ENCODE measurements at places on chromosomes 5 and 9.

DNA sequence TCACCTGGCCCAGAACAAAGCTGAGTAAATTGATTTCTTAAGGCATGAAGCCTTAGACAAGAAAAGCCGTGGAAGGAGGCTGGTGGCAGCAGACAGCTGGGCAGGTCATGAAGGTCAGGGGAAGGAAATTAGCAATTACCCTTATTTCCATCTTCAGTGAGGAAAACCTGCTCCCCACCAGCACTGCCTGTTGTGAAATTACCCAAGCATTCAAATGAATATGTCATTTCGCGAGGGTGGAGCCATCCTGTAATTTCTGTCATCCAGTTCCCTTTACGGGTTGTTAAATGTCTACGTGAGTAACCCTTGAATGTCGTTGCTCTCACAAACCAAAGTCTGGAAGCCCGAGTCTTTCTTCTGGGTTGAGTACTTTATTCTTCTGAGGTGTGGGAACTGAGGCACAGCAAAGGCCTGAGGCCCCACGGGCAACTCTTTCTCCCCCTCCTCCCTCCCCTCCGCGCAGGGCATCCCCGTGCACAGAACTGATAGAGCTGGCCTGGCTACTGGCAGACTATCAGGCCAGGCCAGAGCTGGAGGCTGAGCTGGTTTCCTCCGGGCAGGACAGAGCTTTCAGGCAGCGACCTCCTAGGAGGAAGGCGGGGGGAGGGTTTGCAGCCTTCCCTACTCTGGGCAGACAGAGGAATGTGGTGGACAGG, 22.0 kb upstream of the AK3 start:
- no peak for DNase-seq

GRCh38 chr5:10201223-10201868, 48.3 kb downstream of the ATPSCKMT start:
- no peak for DNase-seq

DNA sequence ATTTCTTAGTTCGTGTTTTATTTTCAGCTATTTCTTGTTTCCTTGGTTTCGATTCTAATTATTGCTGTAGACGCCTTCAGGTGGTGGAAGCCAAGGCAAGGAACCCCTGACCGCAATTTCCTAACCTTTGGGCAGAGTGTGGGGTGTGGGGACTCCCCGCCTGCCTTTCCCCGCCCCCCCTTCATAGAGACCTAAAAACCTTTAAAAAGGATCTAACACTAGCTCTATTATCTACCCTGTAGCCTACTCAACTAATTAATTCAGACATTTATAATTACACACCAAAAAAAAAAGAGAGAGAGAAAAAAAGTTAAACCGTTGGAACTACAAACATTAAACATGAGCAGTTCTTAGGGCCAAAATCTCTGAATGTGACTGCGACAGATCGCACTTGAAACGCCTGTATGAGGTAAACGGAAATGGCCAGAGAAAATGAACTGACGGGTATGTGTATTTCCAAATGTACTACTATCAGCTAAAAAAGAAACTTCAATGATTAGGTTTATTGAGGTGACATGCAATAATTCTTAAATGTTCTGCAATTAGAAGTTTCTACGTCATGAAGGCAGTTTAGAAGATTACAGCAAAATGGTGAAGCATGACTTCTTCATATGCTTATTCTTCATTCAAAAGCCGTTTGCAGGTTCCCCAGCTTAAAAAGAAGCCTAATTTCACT, 19.0 kb upstream of the FER start:
- DNase-seq: no peak

DNA sequence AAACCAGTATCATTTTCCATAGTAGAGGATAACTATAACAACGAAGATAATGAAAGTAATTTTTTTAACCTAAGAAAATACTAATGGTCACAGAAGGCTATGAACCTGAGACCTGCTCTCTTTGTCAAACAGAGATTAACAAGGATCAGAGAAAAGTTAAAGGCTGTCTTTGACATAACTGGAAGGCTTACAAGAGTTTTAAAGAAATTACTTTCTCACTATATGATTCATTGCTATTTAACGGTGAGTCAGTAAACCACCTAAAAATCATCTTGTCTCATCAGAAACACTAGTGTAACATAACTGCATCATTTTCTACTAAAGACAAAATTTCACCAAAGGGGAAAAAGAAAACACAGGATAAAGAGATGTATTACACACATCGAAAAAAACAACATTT, 19.3 kb downstream of the MLANA start:
- no peak for DNase-seq

- DNase-seq: no peak
Observed at GRCh38 chr9:121945849-121946248, 147.3 kb downstream of the TTLL11 start.

DNA sequence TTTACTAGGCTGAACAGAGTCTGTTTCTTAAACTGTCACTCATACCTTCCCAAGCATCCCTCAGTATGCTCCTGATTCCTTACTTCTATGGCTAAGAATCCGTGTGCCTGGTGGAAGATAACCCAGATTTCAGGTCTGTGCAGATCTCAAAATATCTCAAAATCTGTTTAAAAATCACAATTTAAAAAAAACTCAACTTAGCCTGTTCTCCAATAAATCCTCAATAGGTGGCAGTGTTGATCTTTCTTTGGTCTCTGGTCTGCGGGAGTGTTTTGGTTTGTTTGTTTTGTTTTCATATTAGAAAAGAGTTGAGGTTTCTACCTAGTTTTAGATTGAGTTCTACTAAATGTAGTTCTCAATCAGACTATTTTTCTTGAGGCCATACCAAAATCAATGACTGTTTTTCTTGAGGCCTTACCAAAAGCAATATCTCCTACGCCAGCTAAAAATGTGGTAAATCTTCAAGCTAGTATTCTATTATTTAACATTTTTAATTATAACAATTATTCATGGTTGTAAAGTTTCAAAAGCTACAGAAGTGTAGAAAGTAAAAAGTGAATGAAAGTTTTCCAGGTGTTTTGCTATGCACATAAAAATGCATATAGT, 57.9 kb downstream of the TGFBR1 start:
- no peak for DNase-seq

- DNase-seq: no peak
Observed at GRCh38 chr9:219670-220365, 5.2 kb downstream of the DOCK8 start.

DNA sequence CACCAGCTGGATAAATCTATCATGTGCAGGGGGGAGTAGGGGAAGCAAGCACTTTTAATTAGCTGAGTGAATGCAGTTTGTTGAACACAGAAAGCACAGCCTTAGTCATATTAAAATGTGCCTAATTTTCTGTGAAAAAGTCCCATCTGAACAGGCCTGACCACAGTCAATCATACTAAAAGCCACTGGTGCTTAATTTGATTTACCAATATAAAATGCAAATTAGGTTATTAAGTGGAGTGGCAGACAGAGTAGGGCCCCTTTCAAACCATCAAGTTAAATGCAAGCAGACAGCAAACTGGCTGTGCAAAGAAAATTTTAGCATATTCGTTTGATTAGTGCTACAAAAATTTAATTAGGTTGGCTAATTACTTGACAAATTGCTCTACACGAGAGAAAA, 176.1 kb downstream of the ISL1 start:
- no peak for DNase-seq

- no peak for DNase-seq
Observed at GRCh38 chr5:63697811-63698210, 264.4 kb downstream of the HTR1A start.

DNA sequence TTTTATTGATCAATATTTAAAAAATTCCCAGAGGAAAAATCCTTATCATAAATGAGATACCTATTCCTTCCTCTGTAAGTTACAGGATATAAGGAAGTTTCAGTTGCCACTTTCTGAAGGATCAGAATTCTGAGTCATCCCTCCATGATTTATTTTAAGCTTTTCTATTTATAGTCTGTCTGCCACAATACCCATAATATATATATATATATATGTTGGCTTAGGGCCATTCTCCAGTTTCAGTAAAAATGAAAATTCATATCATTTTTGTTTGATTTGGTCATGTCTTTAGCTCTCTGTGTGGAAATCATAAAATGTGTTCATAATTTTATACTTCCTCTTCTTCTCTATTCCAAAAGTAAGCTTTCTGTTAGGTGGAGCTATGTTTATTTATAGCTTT, 215.8 kb upstream of the CYLC2 start:
- DNase-seq: no peak

- DNase-seq: no peak
Observed at GRCh38 chr5:137802282-137803210, 48.4 kb upstream of the HNRNPA0 start.

GRCh38 chr9:81829195-81829882, 98.9 kb upstream of the SPATA31D4 start:
- DNase-seq: no peak

DNA sequence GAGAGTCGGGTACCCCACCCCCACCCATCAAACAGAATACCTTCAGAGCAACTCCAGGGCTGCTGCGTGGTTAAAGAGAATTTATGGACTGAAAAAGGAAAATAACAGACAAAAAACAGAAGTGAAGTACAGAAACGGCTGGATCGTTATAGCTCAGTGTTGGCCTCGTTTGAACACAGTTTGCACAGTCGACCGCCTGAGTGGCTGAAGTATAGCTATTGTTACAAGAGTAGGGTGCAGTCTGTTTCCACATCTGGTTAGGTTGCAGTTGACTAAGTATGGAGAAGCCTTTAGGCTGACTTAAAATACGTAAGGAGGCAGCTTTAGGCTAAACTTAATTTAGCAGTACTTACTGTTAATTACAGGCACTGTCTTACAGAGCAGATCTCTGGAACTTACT, 121.2 kb downstream of the GCNT1 start:
- no peak for DNase-seq

DNA sequence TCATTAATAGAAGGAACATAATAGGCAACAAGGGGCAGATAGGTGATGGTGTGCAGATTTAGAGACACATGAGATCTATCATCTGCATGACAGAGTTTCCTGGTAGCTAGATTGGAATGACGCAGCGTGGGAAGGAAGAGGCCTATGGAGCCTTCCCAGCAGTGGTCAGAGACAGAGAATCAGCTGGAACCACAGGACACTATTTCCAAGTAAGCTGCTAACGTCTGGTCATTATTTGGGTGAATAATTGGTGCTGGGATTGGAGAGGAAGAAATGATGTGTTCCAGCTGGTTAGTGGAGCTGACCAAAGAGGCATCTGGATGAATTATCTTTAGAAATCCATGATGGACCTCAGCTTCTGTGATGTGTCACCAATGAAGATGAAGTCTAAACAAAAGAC, 91.2 kb upstream of the PRR16 start:
- no peak for DNase-seq

- no peak for DNase-seq
Observed at GRCh38 chr9:76369583-76369982, 24.6 kb downstream of the RFK start.

DNA sequence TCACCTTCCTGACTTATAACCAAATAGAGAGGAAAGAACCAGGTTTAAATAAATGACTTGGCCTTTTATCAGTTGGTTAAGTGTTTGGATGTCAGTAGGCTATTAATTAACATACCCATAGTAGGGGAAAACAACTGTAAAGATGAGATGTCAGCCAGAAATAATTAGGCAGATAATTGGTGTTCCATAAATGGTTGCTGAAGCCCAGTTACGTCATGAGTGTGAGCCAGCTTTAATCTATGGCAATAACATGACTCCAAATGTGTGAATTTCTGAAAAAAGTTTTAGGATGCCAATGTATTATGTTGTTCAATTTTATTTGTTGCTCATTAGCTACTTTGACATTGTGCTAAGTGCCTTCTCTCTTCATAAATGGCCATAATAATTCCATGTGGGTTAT, 180.5 kb downstream of the FBXL7 start:
- no peak for DNase-seq

GRCh38 chr5:15807248-15807647, 307.3 kb downstream of the FBXL7 start:
- DNase-seq: no peak

- no peak for DNase-seq
Observed at GRCh38 chr9:133943036-133943780, 48.9 kb downstream of the VAV2 start.

GRCh38 chr5:36637101-36637500, 30.7 kb downstream of the SLC1A3 start:
- DNase-seq: no peak

DNA sequence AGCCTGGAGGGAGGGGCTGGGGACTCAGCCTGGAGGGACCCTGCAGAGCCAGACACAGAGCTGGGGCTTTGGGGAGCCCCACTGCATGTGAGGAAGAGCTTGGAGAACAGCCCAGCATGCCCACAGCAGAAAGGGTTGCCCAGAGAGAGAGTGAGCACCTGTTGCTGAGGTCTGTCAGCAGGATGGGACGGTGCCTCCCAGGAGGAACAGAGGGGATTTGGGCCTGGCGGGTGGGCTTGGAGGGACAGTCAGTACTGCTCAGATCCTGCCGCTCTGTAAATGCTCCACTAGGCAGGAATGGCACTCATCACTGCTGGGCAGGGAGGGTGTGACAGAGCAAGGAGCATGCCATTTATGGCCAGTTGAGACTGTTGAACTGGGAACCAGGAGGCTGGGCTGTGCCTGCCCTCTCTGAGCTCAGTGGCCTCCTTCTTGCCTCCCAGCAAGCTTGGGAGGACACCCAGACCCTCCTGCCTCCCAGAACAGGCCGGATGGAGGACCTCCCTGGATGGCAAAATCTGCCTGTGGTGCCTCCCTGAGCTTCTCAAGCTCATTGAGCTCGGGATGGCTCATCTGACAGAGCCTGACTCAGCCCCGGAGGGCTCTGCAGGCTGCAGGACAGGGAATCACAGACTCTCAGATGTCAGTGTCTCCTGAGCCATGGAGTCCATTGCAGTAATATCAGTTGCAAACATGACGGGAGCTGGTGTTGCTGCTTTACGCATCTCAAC, 786 bp upstream of the HRCT1 start:
- DNase-seq: no peak

DNA sequence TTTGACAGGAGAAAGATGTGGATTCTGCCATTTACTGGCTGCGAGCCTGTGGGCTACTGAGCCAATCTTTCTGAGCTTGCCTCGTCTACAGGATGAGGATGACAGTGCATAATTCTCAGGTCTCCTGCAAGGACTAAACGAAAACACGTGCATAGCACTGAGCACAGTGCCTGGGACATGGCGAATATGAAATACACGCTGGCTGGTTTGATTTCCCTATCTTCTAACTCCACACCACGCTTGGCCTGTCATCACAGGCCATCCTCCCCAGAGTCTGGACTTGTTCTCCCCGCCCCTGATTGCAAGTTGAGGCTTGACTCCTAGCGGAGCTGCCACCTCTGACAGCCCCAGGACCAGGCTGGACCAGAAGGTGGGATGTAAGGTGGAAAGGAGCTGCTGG, 37.9 kb downstream of the ARPC5L start:
- DNase-seq: no peak

GRCh38 chr5:105730982-105731381, 1939.8 kb downstream of the EFNA5 start:
- no peak for DNase-seq

- DNase-seq: no peak
Observed at GRCh38 chr9:86807367-86807976, 139.8 kb downstream of the GAS1 start.

Data from Panc1 (cell line).